ENCODE measurements at places on chromosomes 1 and 21.

DNA sequence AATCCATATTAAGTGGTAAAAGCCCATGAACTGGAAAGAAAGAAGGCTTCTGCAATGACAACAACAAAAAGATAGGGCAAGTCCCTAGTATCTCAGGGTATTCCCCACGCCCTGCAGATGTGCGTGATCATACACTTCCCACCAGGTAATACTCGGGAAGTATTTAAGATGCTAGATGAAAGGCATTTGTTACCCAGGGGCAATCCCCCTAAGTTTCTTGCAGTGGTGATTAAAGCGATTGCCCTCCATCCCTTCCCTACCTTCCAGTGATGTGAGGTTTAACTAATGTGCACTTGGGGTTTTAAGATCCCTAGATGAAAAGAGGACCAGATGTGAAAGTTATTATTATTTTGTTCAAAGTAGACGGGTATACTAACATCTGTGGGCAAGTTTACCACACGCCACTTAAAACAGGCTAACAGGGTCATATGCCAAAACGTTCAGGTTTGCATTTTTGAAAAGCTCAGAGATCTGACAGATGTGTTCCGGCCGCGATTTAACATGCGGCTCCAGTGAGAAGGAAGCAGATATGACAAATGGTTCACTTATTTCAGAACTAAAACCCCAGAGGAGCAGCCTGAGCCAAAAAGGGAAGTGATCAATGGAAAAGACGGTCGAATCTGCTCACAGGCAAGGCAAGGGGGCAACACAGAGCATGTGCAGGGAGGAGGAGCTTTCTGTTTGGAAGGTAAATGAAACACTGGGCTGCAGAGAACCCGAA is 17.4 kb downstream of the TIAM1 start:
- DNase-seq: no peak

DNA sequence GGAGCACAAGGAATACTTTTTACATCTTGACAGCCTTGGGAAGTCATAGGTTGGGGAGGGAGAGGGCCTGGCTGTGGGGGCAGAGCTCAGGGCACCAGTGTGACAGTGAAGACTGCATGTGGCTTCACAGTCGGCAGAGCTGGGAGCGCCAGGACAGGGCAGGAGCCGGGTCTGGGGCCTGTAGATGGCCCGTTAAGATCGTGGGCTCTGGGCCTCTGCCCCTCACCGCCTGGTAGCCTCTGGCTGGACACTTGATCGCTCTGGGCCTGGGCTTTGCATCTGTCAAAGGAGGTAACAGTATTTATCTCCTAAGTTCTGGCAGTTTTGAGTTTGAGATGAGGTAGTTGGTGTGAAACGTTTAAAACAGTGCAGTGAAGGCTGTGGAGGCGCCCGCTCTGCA is 4.8 kb downstream of the SLX9 start:
- no peak for DNase-seq

DNA sequence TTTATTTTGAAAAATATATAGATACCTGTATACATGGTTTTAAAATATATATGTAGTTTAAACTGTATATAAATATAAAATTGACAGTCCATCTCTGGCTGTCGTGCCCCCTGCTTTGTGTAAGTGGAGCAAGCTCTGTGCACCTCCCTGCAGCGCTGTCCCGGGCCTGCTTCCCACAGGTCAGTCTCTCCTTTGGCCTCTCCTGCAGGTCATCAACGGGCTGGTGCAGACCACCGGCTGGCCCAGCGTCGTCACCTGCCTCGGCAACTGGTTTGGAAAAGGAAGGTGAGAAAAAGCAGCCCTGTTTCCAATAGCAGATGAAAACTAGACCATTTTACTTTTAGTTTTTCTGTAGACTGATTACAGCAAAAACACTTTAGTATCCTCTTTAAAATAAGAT is 28.5 kb downstream of the SLC37A1 start:
- no peak for DNase-seq

DNA sequence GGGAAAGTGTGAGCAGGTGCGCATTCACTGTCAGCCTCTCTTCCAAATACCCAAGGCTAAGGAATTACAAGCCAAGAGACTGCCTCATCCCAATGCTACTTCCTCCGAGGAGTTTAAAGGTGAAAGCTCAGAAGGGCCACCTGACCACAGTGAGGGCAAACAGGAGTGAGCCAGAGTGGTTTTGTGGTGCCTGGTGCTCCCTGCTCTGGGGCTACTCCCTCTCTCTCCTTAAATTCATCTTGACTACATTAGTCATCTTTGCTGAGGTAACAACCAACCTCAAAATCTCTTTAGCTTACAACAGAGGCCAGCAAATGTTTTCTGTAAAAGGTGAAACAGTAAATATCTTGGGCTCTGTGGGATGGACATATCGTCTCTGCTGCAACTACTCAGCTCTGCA is 14.2 kb upstream of the ZBTB8A start:
- DNase-seq: no peak

DNA sequence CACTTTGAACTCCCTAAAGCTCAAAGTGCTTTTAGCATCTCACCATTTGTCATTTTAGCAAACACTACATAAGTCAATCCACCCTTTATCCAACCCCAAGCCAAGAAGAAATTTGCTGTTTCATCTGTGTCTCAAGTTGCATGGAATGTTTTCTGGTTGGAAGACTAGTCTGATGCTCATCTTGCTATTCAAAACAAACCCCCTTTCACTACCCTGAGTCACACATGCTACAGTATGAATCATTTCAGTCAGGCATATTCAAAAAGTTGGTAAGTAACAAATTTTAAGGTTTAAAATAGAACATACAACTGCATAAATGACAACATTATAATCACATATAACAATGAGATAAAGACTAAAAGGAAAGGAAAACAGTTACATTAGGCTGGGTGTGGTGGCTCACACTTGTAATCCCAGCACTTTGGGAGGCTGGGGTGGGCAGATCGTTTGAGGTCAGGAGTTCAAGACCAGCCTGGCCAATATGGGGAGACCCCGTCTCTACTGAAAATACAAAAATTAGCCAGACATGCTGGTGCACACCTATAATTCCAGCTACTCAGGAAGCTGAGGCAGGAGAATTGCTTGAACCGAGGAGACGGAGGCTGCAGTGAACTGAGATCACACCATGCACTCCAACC is 38.7 kb downstream of the DSTYK start:
- DNase-seq: no peak

DNA sequence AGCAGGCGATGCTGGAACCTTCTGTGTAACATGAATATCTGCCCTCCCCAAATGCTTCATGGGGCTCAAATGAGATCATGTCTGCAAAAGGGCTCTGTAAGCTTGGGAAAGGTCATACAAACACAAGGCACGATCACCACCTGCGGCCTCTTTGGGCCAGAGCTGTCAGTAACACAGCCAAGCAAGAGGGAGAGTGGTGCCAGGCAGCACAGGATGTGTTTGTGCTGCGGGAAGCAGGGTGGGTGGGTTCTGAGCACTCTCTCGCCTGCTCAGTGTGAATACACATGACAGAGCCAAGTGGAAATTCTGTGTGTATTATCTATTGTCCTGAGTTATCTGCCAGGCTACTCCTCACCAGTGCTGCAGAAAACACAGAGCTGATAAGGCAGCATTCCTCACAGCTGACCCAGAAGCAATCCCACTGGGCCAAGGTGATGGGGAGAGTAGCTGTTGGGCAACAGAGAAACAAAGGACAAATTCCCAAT is 101.2 kb downstream of the LAMC2 start:
- DNase-seq: peak; percentile 30

- DNase-seq: peak; percentile 46
Measured at GRCh38 chr1:45359882-45360513, 19.8 kb upstream of the MUTYH start.

- no peak for DNase-seq
Measured at GRCh38 chr1:214719207-214719606, 116.2 kb downstream of the CENPF start.

- no peak for DNase-seq
Measured at GRCh38 chr1:44012404-44012803, 18.9 kb downstream of the SLC6A9 start.

DNA sequence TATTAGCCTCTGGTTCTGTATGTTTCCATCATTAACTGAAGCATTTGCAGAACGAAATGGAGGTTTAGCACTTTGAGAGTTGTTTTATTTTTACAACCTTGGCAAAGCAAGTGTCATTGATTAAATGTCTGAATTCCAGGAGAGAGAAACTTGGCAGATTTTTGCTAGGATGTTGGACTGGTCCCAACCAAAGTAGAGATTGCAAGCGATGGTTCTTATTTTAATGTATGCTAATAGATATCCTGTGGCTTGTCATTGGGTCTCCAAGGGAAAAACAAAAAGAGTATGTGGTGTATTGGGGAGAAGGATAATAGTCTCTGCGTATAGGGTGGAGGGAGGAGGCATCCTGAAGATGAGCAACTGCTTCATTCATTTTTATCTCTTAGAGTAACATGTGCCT is 457.2 kb upstream of the RUNX1 start:
- DNase-seq: no peak

DNA sequence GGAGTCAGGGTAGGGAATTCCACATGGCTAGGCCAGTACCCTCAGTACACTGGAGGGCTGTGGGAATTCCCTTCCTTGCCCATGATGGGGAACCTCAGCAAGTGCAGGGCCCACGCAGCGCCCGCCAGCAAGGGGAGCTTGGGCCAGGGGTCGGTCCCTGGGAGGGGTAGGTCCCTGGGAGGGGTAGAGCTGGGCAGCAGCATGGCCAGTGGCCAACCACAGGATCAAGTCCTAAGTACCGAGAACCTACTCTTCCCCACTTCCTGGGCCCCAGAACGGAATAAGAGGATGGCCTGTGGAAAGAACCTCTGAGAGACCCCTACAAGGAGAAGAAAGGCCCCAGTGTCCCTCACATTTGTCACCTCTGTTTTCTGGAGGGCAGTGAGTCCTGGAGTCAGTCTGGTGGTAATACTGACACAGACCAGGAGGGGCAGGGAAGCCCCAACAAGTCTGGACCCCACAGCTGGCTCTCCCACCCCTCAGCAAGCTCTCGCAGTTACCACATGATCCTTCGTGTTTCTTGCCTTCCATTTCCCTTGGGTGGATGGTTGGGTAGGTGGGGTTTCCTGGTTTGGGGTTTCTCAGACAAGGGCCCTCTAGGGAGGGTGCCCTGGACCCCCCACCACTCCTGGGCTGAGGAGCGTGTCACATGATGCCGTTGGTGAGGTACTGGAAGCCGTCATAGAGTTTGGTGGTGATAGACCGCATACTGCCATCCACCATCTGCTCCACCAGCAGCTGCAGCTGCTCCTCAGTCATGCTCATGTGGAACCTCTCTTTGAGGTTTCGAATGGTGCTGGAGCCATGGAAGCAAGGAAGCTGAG is 10.3 kb downstream of the ZNF687 start:
- no peak for DNase-seq

GRCh38 chr1:160578175-160578524 is 1.1 kb downstream of the CD84 start:
- no peak for DNase-seq

DNA sequence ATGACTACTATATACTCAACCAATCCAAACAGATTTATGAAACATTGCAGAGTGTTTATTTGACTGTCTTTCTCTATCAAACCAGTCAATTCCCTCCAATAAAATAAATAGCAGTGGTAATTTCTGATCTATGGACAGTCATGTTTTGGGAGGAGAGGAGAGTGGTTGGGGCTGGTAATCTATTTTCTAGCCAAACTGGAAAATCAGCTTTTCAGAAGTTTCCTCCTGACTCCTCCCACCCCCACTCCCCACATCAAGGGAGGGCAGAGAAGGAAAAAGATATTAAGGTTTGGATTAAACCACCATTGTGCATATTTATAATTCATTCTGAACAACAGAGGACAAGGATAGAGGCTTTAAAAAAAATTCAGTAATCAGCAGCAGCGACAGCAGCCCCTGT is 69.4 kb upstream of the SOX13 start:
- no peak for DNase-seq

- no peak for DNase-seq
Measured at GRCh38 chr1:119147661-119148090, 7.2 kb upstream of the WARS2 start.

DNA sequence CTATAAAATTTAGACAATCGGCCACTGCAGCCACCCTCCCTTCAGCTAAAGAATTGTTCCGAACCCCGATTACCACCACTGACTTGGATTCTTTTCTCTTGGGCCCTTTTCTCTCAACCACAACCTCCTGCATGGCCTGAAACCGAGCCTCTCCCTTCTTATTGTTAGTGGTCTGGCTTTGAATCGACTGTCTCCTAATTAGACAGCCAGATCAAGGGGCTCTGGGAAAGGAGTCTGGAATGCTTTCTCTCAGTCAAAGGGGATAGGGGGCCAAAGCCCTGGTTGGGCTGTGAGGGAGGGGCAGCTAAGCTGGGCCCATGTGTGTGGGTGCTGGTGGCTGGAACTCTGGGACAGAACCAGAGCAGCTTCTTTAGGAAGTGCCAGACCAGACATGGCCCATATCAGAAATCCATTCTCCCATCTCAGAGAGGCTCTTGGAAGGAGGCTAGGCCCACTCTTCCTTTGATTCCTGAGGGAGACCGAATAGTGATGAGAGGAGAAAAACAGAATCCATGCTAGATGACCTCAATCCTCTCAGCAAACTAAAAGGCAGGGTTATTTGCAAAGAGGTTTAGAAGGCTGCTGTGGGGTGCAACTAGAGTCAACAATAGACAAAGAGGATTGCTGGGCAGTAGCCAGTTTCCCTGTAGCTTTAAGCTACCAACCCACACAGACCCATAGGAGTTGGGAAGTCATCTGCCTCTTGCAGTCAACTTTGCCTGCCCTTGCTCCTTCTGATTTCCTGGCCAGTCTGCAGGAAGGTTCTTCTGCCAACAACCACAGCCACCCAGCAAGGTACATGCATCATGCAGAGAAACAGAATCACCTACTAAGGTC is 117.6 kb downstream of the AK5 start:
- DNase-seq: no peak

DNA sequence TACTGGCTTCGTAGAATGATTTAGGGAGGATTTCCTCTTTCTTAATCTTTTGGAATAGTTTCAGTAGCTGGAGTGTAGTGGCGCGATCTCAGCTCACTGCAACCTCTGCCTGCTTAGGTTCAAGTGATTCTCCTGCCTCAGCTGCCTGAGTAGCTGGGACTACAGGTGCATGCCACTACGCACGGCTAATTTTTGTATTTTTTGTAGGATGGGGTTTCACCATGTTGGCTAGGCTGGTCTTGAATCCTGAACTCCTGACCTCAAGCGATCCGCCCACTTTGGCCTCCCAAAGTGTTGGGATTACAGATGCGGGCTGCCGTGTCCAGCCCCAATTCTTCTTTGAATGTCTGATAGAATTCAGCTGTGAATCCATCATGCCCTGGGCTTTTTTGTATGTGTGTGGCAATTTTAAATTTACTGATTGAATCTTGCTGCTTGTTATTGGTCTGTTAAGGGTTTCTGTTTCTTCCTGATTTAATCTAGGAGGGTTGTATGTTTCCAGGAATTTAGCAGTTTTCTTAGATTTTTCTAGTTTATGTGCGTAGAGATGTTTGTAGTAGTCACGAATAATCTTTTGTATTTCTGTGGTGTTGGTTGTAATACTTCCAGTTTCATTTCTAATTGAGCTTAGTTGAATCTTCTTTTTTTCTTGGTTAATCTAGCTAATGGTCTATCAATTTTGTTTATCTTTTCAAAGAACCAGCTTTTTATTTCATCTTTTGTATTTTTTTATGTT is 15.3 kb downstream of the MAN1C1 start:
- DNase-seq: no peak

All from pancreas (tissue), 10 donors.